Psoas muscle (tissue), 8 donors: ENCODE measurements at places on chromosomes 1 and 21. TPM values are rescaled to one million over a fixed set of nuclear protein-coding genes. Genes with fewer than 3 reads are reported as not detected.

- peak; percentile 76 for DNase-seq
These were observed at the start of gene WLS for GRCh38 chr1:68232289-68233148. TSS of gene WLS (minus strand) at chr1:68232523. CDS start at chr1:68232299, 224 bp downstream.

DNA sequence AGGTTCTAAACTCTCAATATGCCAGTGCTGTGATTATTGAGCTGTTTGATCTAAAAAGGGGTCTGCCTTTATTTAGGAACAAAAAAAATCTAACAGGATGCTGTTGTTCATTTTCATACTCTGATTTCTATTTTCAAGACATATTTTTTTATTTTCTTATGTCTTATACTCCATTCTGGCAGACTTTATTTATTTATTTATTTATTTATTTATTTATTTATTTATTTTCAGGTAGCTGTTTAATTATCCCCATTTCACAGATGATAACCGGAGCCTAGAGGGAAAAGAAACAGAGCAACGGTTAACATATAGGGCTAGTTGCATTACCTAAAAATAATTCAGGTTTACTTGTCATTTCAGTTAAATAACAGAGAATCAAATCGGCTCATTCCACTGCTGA, 174.4 kb downstream of the CENPF start:
- DNase-seq, result no peak

DNA sequence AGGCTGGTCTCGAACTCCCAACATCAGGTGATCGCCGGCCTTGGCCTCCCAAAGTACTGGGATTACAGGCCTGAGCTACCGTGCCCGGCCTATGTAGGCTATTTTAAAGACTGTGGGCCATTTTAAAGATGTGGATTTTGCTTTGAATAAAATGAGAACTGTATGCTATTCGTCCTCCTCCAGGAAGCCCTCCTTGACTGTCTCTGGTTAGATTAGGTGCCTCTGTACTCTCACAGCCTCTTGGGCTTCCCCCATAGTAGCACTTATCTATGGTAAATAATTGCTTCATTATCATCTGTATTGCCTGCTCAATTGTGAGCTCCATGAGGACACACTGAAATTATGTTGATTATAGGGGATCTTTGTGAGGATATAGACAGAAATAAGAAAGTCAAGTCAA, 20.5 kb upstream of the ERI3 start:
- no peak for DNase-seq

- DNase-seq, result no peak
These were observed 1360.4 kb downstream of the BRINP3 start for GRCh38 chr1:189117072-189117770.

DNA sequence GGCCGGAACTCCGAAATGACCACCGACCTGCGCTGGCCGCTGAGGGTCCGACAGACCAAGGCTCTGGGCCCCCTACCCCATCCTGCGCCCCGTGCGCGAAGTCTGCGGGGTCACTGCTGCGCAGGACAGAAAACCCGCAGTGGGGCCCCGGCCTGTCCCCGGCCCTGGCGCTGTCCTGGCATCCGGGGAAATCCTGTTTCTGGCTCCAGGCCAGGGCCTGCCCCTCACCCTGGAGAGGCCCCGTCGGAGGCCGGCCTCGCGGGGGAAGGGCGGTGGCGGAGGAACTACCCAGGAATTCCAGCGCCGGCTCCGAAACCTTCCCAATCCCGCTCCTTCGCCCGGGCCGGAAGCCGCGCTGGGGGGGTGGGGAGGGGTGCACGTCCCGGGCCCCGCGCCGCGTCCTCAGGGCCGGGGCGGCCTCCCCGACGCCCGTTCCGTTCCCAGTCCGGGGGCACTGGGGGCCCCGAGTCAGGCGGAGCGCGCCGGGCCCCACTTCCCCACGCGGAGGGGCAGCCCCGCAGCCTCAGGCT, 77.0 kb downstream of the MORN1 start:
- peak; percentile 83 for DNase-seq

GRCh38 chr1:205477759-205478247, 22.0 kb upstream of the BLACAT1 start:
- DNase-seq, result no peak

GRCh38 chr1:56645677-56646305, 677 bp downstream of the PRKAA2 start:
- no peak for DNase-seq

GRCh38 chr21:17753736-17754135, 65.4 kb downstream of the C21orf91 start:
- no peak for DNase-seq

- DNase-seq, result no peak
These were observed 16.2 kb downstream of the PLEKHO1 start for GRCh38 chr1:150165622-150166612.

DNA sequence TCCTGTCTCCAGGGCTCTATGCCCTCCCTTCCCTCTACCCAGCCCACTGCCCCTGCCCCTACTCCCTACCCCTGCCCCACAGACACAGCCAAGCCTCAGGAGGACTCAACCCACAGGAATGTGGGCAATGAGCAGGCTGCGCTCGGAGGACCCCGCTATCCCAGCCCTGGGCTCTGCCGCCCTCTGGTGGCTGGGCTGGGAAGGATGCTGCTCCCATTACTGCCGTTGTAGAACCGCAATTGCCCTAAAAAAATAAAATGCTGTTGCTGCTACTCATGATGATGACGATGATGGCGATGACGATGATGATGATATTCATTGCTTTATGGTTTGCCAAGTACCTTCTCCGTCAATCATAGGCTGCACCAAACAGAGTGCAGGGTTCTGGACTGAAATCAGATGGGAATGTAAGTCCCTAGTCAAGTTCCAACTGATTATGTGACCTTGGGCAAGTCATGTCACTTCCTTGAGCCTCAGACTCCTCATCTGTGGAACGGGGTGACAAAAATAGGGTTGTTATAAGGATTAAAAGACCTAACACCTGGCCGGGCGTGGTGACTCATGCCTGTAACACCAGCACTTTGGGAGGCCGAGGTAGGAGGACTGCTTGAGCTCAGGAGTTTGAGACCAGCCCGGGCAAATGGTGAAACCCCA, 24.6 kb downstream of the ARHGEF19 start:
- peak; percentile 81 for DNase-seq

GRCh38 chr1:167121375-167122120, 27.7 kb downstream of the STYXL2 start:
- DNase-seq, result peak; percentile 67

DNA sequence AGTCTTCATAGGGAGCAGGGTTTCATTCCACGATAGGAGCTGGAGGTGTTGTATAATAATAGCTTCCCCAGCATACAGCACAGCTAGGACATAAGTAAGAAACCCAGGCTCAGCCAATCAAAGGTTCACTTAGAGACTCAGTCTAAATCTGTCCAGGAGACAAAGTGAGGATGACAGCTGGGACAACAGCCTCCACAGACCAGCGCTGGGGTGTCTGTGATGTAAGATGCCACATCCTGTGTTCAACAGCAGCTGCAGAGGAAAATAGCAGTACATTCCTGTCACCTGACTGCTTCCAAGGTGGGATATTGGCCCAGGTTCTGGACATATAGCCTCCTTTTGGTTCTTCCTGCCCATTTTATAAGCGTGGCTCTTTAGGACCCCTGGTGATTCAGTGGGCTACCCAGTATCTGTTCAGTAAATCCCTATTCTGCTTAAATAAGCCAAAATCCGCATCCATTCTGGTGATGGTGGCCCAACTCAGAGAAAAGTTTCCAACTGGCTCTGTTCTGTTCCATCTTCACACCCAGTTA, 176.8 kb upstream of the SYT6 start:
- no peak for DNase-seq

- no peak for DNase-seq
These were observed 137.9 kb downstream of the ZSCAN20 start for GRCh38 chr1:33610391-33610790.

GRCh38 chr1:100658716-100659026, 60.9 kb upstream of the VCAM1 start:
- DNase-seq, result no peak

DNA sequence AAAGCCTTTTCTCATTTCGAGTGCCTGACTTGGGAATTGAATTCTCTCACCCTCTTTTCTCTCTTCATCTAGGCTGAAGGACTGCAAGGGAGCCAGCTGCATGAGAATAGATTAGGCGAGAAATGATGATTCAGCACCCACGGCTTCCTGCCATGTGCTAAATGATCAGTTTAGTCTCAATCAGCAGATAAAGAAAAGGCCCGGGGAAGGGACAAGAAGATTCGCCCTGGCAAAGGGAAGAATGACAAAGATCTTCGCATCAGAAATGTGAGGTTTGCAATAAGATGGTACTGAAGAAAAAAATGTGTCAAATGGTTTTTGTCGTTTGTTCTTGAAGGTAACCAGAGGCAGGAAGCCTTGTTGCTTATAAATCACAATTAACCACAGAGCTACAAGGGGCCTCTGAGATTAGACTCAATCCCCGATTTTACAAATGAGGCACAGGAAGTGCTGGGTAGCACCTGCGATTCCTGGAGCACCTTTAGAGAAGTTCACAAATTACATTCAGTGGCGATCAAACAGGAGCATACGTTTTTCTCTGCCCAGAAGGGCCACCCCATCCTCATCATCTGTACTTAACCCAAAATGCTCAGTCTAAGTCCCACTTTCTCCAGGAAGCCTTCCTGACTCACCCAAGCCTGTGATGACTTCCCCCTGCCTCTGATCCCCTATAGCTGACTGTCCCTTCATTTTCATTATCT, 183.4 kb downstream of the ZNF281 start:
- no peak for DNase-seq

GRCh38 chr1:153081736-153082135, 10.3 kb upstream of the SPRR2B start:
- DNase-seq, result no peak

GRCh38 chr1:156157506-156157905, 4.1 kb downstream of the SEMA4A start:
- DNase-seq, result no peak

- no peak for DNase-seq
These were observed 719.9 kb downstream of the ADGRL2 start for GRCh38 chr1:82520611-82521010.

GRCh38 chr21:26686278-26686677, 113.2 kb upstream of the CYYR1 start:
- no peak for DNase-seq

Gene IL10
- 0.44 TPM for total RNA-seq

Gene RHBG
- not detected for total RNA-seq

Gene DIP2A
- total RNA-seq, result 8.9 TPM

Gene CATSPERE
- total RNA-seq, result 0.49 TPM

Gene AQP10
- total RNA-seq, result not detected

Gene WNT2B
- 0.32 TPM for total RNA-seq

Gene SPTA1
- not detected for total RNA-seq

Gene LDLRAD1
- total RNA-seq, result not detected

Gene OR2M3
- not detected for total RNA-seq

Gene WNT4
- 0.10 TPM for total RNA-seq
